Activated CD4-positive, alpha-beta T cell treated with anti-CD3 and anti-CD28 coated beads, Interleukin-2, Interleukin-6, amounts not matched to agents 100 ng/mL and 50 ng/mL, durations not matched to agents 16 hours and 8 hours (primary cell): ENCODE measurements at places on chromosomes 4 and X.

GRCh38 chr4:24471486-24472160, 112.7 kb downstream of the DHX15 start:
- no peak for DNase-seq

DNA sequence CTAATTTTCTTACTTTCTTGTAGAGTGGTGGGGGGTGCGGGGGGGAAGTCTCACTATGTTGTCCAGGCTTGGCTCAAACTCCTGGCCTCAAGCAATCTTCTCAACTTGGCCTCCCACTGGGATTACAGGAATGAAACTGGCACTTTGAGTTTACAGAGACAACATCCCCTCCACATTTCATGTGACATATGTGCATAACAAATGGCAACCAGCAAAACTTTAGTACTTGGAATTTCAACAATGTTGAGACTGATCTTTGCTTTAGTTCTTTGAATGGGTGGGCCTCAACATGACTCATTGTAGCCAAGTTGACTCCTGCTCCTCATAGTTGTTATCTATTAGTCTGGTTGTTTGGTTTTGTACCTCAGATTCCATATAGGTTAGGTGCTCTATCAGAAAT, 11.4 kb upstream of the FMR1 start:
- DNase-seq, result no peak

- no peak for DNase-seq
These were observed 56.1 kb upstream of the HELT start for GRCh38 chr4:184962125-184962638.

- DNase-seq, result no peak
These were observed 3.3 kb upstream of the NKX3-2 start for GRCh38 chr4:13547485-13548041.

DNA sequence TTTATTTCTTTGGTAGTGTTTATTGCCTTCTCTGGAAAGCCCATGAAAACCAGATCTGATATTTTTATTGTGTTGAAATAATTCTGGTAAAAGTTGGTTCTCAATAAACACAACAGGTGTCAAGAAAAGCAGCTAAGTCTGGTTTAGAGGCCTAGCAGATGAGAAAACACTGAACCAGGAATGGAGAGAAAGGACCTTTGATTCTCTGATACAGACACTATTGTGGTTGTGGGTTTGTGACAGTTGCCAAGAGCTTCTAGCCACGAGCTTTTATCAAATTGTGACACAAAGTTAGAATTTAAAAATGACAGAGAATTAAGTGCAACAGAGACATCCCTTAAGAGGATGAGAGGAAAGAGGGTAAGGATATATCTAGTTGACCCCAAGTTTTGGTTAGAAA, 42.6 kb downstream of the DDIT4L start:
- DNase-seq, result no peak

- peak; percentile 84 for DNase-seq
These were observed 32.3 kb upstream of the IRF2 start for GRCh38 chr4:184506527-184507121.

GRCh38 chr4:158816955-158817354, 48.1 kb downstream of the FNIP2 start:
- DNase-seq, result no peak

DNA sequence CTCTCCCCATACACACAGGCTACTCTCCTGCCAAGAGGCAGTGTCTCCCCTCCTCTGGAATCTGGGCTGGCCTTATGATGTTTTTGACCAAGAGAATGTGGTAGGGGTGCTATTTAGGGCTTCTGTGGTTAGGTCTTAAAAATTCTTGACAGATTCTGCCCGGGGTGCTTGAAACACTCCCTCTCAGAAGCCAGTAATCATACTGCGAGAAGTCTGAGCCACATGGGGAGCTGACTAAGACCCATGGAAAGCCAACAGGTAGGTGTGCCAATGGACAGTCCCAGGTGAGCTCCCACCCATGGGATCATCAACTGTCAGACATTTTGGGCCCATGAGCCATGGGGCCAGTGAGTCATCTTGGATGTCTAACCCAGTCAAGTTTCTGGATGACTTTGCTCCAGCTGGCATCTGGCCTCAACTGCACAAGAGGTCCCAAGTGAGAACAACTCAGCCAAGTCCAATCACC, 315.7 kb downstream of the FBXW7 start:
- DNase-seq, result peak; percentile 43

- no peak for DNase-seq
These were observed 1285.4 kb downstream of the PCDH18 start for GRCh38 chr4:136246876-136247275.

- no peak for DNase-seq
These were observed 16.9 kb downstream of the LHFPL1 start for GRCh38 chrX:112662559-112663427.

- no peak for DNase-seq
These were observed 232.1 kb upstream of the F9 start for GRCh38 chrX:139298437-139298836.

- no peak for DNase-seq
These were observed 153.7 kb downstream of the AWAT2 start for GRCh38 chrX:69896046-69896445.

DNA sequence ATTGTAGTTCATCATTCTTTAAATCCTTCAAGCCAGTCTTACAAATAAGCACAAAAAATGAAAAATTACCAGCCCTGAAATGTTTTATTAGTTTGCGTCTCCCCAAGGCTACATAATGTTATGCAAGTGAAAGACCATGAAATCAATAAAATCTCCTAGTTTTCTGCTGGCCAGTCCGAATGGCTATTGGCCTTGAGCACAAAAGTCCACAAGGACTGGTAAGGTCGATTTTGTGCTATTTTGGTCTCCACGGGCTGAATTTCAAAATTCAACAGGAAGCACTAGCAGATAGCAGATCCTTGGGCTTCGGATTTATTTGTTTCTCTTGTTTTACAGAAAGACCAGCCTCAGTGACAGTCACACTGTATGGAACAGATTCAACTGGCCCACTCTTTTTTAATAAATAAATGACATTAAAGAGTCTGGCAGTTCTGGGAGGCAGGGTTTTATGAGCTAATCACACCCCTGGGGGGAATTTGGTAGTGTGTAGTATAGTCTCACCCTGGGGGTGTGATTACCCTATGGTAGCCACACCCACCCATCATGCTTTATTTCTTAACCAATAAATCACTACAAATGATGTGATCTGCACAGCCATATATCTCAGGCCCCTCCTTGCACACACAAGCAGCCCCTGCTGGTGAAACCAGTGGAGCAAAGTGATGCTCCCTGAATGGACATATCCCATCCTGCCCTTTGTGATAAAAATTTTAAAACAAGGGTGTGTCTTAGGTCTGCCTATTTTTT, 51.1 kb upstream of the TMEM33 start:
- DNase-seq, result no peak

GRCh38 chr4:59869559-59869958, 1330.6 kb upstream of the ADGRL3 start:
- DNase-seq, result no peak

- DNase-seq, result no peak
These were observed 1.6 kb downstream of the TBC1D14 start for GRCh38 chr4:6910960-6911874.

- DNase-seq, result peak; percentile 28
These were observed 506.9 kb upstream of the PCDH10 start for GRCh38 chr4:132642016-132642817.

DNA sequence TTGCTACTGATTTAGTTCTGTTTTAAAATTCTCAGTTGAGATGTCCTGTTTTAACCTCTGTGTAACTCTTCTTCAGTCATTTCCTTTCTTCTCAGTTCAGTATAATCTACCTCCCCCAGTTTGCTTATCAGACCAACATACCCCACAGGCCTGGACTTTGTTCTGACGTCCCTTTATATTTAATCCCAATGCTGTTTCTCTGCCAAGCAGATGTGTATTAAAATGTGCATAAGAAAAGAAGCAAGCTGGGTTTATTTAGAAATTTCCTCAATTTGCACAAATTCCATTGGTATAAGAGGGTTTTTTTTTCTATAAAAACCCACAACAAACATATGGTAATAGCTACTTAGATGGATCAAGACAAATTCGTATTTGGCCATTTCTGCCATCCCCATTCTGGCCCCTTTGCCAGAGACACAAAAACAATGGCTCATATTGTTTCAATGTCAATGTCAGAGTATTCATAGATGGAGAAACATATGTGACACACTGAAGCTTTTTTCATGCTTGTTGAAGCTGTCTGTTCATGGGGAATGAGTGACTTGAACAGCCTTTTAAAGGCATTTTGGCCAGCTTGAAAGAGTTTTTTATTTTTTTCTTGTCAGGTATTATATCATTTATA, 24.5 kb downstream of the HCCS start:
- no peak for DNase-seq

DNA sequence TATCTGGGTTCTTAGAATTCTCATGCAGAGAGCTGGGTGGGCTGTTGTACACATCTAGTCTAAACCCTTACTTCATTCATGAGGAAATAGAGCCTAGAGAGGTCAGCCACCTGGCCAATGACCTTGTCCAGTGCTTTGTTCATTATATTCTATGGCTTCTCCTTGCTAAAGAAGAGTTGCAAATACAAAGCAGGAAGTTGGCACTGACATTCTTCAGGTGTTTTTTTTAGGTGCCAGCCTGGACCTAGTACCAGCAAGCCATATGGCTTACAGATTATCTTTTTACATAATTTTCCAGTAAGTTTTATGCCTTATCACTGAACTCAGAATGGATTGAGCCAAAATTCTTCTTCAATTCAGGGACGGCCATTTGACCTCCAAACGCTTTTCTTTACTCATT, 54.7 kb upstream of the PGM2 start:
- DNase-seq, result no peak

DNA sequence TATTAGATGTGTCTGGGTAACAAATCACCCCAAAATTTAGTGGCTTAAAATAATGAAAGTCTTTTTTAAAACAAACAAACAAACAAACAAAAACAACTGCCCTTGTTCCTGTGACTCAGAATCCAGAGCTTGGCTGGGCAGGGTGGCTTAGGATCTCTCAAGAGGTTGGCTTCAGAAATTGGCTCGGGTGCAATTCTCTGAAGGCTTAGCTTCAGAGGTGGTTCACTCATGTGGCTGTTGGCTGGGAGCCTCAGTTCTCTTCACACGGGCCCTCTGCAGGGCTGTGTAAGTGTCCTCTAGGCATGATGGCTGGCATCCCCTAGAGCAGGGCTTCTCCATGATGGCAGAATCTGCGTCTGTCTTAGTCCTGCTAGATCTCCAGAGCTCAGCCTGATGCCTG, 179.9 kb upstream of the BCOR start:
- no peak for DNase-seq
